ENCODE measurements at places on chromosomes 7 and 10.

DNA sequence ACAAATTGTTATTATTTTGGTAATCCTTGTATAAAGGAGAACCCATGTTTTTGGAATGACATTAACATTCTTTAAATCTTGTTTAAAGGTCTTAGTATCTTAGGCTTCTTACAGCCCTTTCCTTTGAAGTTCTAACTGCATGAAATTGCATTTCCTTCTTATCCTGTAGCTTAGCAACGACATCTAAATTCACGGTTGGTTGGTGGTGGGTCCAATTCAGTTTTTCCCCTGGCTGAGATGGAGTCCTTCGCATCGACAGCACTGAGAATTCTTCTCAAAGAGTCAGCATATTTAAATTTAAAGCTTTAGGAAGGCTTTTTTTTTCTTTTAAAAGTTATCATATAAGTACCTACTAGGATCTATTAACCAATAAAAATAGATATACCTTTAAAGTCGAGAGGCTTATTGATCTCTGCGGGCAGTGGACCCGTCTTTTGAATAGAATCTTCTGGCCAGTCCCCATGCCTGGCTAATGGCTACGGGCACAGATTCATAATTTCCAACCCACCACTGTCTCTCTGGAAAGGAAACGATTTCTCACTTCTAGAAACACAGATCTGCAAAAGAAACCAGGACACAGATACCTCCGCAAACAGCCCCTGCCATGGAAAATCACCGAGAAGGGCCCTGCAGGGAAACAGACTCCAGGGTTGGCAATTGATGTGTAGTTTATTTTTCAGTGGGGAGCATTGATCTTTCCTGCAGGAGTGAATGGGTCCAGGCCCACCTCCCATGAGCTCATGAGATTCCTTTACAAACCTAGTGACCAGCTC lies 63.4 kb downstream of the RAMP3 start:
- DNase-seq: no peak

DNA sequence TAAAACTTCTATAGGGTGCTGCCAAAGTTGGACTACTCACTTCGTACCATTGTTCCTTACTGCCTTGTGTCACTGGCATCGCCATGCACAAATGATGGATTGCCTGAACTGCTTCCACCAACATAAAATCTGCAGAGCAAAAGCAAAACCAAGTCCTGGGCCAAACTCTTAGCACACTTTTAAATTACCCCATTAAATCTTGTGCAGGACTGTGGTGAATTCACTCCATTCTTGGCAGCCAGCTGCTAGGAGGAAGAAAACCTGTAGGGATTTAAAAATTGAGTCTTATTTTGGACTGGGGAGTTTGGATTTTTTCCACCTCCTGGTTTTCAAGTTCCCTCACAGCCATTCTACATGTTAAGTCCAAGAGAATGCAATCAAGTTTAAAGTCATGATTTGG lies 646.9 kb downstream of the SORCS3 start:
- DNase-seq: no peak

DNA sequence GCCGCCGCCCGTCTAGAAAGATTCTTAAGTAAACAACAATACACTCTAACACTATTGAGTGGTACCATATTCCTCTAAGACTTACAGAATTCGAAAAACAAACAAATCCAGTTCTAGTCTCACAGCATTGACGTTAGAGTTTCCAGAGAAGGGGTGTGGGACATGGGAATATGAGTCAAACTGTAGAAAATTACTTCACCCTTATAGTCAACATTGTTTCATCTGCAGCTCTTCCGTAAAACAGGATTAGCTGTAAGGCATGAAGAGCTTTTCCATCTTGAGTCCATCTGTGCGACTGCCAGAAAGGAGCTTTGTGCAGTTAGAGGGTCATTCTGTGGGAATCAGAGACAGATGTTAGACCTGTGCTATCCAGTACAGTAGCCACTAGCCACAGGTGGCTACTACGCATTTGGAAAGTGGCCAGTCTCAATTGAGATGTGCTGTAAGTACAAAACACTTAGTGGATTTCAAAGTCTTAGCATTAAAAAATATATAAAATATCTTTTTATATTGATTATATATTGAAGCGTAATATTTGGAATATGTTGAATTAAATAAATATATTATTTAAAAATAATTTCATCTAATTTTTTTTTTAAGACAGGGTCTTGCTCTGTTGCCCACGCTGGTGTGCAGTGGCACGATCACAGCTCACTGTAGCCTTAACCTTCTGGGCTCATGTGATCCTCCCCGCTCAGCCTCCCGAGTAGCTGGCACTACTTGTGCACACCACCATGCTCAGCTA lies 79.8 kb upstream of the MPP7 start:
- no peak for DNase-seq

GRCh38 chr10:111128331-111129180 lies 51.7 kb downstream of the ADRA2A start:
- DNase-seq: peak; percentile 63

- peak; percentile 97 for DNase-seq
These were observed at the start of gene MLLT10 for GRCh38 chr10:21533467-21534279. MLLT10 (plus strand) TSS chr10:21534232; CDS start chr10:21534645, 413 bp downstream.

- DNase-seq: no peak
These were observed 445.7 kb upstream of the FOXK1 start for GRCh38 chr7:4236389-4236788.

DNA sequence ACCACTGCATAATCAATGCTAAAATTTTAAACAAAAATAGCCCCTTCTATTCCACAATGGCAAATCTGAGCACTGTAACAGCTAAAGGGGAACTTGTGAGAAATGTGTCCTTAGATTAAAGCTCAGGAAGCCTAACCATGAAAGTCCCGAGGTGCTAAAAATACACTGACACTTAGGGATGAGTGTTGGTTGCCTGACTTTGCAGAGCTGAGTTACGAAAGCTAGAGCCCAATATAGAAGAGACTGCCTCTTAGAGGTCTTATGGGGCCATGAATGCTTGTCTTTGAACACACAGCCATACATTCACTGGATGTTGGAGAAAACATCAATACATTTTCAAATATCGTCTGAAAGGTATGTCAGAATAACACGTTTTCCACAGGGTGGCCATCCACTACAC lies 209.7 kb downstream of the LHFPL3 start:
- DNase-seq: no peak

DNA sequence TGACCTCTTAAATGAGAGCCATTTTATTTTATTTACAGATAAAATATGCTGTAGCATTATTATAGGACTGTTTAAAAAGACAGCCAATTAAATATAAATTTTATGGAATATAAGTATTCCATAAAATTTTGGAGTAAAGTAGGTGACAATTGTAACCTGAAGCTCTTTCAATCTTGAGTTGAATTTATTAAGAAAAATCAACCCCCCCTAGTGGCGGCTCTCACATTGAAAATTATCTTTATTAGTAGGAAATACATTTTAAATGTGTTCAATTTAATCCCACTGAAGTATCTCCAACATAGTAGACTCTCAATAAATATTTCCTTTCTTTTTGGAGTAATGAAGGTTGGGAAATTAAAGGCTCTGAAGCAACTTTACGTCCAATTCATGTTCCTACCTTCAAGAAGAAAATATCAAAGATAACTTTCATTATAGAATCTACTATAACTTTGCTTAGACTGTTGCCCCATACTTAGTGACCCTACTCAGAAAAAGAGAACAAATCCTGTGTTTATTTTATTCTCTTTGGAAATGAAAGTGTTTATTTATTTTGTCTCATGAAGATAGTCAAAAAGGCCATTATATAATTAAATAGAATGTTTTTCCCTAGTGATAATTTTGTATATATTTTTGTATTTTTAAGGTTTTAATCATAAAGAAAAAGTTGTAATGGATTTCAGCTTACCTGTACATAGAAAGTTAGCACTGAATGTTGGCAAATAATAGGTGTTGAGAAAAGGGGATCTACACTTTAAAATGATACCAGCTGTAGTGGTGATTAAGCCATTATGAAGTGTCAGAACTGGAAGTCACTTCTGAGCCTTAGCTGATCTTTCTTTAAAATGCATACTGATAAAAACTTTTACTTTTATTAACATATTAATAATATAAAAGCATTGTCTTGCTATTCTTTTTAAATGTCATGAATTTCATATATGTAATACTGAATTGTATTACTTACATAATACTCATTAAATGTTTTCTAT lies 3.3 kb downstream of the AHR start:
- DNase-seq: no peak

- no peak for DNase-seq
These were observed 15.1 kb downstream of the ZNF12 start for GRCh38 chr7:6691609-6692106.

DNA sequence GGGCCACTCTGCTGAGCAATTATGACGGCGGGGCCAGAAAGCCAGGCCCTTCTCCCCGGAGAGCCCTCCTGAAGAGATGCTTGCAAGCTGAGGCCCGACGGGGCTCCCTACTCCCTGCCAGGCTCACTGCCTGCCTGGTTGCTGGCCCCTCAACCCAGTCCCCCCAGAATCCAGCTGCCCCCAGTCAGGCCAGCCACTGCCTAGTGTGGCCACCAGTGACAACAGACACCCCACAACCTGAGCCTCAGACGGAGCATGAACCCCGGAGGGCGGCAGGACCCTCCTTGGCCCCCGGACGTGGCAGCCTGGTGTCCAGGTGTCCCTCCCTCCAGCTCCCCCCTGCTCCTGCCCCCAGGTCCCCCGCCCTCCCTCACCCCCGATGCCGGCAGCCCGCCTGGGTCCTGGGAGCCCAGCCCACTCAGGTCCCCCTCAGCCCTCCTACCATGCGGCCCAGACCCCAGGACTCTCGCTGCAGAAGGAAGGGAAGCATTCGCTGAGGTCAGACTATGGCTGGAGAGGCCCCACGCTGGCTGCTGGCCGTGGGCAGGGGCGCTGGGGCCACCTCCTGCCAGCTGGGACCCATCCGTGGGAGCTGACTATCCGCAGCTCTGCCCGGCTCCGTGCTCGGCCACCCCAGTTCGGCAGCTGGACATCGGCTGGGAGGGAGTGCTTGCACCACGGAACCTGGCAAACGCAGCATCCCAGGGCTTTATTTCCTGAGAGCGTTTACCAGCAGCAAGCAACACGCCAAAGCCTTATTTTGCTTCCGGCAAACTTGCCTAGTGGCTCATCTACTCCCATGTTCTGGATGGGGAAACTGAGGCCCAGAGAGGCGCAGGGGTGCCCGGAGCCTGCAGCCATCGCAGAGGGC lies 89.8 kb downstream of the UNCX start:
- DNase-seq: peak; percentile 73

- no peak for DNase-seq
These were observed 19.9 kb upstream of the ZNF138 start for GRCh38 chr7:64774204-64774842.

DNA sequence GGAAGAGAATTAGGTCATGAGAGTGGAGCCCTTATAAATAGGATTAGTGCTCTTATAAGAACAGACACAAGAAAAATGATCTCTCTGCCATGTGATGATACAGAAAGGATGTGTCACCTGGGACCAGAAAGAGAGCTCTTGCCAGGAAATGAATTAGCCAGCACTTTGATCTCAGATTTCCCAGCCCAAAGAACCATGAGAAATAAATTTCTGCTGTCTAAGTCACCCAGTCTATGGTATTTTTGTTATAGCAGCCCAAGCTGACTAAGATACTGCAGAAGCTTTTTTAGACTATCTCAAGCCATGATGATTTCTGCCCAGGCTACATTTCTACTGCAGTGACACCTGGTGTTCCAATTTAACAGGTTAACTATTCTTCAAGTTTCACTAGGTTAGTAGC lies 84.8 kb downstream of the RSU1 start:
- no peak for DNase-seq

DNA sequence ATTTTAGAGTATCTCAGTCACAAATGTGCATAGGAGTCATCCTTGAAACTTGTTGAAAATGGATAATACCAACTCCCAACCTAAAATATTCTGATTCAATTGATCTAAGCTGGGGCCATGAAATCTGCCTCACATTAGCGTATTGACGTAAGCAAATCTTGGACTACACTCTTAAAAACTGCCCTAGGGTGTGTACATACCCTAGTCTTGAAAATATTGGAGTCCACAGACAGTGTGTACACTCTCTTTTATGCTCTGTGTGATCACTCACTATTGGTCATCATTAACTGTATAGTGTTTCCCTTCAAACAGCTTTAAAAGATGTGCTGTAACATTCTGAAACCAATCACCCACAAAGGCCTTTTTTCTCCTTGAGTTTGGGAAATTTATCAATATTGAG lies 102.9 kb upstream of the FERD3L start:
- no peak for DNase-seq

DNA sequence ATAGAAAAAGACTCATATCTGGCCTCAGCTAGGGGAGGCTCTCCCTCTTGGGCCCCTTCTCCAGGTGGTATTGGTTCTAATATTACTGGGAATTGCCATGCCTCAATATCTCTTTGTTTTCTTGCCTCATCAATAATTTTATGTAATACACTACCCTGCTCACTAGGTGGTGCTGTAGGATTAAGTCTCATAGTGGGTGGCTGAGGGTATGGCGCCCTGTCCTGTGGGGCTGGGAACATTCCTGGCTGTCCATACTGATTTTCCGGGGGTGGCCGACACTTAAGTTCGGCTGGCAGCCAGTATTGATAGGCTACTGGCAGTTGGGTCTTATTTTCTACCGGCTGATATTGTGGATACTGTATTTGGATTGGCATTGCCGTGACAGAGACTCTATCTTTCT lies 9.0 kb upstream of the TAS2R3 start:
- DNase-seq: no peak

- DNase-seq: no peak
These were observed 9.0 kb downstream of the SLC16A12 start for GRCh38 chr10:89526358-89526757.

GRCh38 chr10:16770141-16770540 lies 47.1 kb downstream of the RSU1 start:
- no peak for DNase-seq

DNA sequence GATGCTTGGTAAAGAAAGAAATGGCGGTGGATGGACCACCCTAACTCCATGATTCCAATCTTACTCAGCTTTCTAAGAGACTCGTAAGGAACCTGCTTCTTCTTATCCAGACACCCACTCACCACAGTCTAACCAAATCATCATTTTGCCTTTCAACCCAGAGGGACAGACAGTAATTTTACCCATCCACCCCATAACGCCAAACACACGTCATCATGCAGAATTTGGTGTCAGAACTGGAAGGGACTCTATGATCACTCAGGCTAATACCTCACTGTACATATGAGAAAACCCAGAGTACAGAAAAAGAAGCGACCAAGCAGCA lies 388 bp downstream of the ECD start:
- no peak for DNase-seq

DNA sequence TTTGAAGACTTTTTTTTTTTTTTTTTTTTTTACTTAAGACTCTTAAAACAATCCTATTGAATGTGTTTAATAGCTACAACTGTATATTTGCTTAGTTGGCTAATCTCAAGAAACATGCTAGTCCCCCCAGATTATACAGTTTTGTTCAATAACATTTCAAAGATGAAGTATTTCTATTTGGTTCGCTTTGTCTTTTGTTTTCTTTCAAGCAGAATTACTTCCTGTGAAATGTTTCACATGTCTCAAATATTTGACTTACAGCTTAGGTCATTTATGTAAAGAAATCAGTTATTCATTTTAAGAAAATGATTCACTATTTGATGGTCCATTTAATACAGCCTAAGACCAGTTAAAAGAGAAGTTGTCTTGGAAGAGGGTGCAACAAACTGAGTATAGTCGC lies 12.8 kb upstream of the LAMB1 start:
- DNase-seq: no peak

Measured in aorta (tissue), 5 donors.